ENCODE measurements at places on chromosomes 6 and 20.

GRCh38 chr6:109060571-109060970 lies 34.1 kb downstream of the SESN1 start:
- no peak for DNase-seq

- DNase-seq: no peak
Measured at GRCh38 chr6:22613695-22614094, 44.3 kb downstream of the HDGFL1 start.

GRCh38 chr6:28225056-28225834 lies at the start of gene ZSCAN9:
Gene ZSCAN9 (plus strand): TSS chr6:28225275. CDS start chr6:28227085, 1,810 bp downstream.
- peak; percentile 43 for DNase-seq

- no peak for DNase-seq
Measured at GRCh38 chr6:4908062-4908461, 95.8 kb downstream of the RPP40 start.

DNA sequence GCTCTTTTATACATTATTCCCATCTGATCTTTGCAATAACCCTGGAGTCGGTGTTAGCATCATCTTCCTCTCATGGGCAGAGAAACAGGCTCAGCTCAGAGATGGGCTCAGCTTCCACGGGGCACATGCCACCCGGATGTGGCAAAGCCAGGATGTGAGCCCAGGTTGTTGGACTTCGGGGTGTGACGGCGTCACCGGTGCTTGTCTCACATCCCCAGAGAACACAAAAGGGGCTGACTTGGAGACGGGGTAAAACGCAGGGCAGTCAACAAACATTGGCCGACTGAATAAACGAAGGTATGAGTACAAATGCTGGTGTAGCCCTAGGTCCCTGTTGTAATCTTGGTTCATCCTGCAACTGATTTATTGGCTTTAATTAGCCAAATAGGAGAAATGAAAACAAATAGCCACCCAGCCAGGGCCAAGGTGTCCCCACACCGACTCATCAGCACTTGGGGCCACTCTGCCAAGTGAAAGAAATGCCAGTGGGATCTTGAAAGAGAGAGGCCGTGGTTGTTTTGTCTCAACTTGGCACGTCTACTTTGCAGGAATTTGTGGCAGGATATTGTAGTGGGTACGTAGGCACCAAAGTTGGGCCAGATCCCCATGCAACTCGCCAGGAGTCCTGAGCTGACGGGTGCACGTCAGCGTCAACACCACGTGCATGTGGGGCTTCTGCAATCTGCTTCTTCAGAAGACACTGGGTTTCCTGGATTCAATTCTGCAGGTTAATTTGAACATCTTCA lies 42.8 kb downstream of the APCDD1L start:
- no peak for DNase-seq

- no peak for DNase-seq
Measured at GRCh38 chr6:10412461-10413261, 2.2 kb downstream of the TFAP2A start.

GRCh38 chr6:156585859-156586258 lies 191.3 kb upstream of the ARID1B start:
- peak; percentile 78 for DNase-seq

DNA sequence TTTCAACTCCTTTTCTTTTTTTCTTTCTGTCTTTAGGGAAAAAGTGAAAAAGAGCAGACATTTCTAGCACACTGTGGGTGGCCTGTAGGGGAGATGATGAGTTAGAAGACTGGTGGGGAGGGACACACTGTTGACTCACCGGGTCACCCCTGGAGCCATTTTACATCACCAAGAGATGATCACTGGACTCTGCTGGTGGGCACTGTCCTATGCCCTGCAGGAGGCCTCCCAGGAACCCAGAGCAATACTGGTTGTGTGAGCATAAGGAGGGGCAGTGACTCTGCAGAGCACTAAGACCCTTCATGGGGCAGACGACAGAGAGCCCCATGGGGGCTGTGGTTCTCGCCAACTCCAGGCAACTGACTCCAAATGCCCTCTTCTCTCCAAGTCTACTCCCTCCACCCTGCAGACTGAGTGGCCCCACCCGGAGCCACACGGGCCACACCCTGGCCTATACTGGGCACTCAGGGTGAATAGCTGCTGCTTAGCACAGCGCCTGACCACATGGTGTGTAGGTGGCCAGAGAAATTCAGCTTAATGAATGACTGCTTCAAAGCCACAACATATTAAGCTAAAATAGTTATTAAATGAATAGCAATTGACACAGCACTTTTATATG lies 177.5 kb downstream of the CDC5L start:
- DNase-seq: no peak

Measured in NCI-H2107 (cell line).